ENCODE measurements at places on chromosomes 2 and 18.

GRCh38 chr2:43576981-43577892 lies 18.6 kb downstream of the THADA start:
- DNase-seq: no peak

GRCh38 chr18:11149441-11150270 lies at the start of gene PIEZO2:
Gene PIEZO2, minus strand, starts transcription at chr18:11149569. Its CDS starts 981 bp downstream, at chr18:11148588.
- no peak for DNase-seq

DNA sequence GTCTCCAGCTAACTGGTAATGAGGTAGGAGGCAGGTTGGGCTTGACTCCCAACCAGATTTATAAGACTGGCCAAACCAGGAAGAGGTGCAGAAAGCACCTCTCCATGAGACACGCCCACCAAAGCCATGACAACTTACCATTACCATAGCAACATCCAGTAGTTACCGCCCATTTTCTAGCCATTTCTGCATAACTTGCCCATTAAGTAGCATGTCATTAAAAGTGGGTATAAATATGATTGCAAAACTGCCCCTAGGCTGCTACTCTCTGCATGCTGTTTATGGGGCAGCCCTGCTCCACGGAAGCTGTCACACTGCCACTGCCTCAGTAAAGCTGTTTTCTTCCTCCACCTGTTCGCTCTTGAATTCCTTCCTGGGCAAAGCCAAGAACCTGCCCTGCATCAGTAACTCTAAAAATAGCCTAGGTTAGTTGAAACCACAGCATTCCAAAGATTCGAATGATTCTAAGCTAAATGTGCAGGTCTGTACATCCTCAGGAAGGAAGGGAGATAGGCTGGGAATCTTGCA lies 131.9 kb downstream of the ATL2 start:
- no peak for DNase-seq

DNA sequence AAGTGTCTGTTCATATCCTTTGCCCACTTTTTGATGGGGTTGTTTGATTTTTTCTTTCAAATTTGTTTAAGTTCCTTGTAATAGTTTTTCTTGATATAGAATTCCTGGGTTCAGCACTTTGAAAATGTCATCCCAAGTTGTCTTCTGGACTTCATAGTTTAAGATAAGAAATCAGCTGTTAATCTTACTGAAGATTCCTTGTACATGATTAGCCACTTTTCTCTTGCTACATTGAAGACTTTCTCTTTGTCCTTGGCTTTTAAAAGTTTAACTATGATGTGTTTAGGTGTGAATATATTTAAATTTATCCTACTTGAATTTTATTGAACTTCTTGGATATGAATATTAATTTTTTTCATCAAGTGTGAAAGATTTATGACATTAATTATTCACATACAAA lies 387.2 kb upstream of the CWC22 start:
- no peak for DNase-seq

DNA sequence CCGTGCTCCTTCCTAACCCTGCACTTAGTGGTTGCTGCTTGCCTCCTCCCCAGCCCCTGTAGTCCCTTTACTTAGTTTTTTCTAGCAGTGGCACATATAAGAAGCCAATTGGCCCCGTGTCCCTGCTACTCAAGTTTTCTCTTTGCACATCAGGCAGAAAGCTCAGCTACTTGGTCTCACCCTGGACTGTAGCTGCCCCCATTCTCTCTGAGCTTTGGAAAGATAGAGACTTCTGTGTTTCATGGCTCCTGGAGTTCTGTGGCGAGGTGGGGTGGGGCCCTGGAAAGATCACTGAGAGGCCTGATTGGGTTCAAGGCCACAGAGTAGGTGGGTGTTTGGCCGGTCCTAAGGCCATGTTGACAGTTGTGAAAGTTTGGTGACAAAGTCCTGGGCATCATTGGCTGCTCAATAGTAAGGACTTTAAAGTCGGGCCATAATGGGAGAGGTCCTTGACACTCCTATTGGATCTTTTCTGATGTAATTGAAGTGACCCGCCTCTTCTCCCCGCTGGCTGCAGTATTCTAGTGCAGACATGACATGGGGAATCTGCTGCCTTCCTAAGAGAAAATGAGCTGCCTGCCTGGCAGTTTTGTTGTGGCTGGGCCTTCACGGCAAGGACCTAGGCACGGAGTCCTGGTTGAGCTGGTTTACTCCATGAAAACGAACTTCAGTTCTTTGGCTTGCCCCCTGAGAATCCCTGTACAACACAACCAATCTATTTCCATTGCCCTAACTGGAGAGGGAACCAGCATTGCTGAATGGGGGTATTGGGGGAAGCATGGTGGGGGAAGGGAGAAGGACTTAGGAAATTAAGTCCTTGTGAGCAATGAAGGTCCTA lies 26.2 kb upstream of the CYP27A1 start:
- no peak for DNase-seq

DNA sequence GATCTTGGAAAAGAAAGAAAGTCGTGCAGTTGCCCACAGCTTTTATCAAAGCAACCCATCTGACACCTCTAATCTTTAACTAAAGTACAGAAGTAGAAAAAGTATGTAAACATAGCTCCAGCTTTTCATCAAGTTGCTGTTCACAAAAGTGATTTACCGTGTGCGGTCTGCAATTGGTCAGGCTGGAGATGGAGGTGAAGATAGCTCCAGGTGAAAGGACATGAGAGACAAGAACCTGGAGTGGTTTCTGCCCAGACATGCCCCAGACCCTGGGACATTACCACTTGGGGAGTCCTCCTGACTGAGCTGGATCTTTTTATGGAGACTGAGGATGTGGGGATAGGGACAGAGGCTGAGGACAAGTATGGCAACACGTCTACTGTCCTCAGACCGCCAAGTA lies 82.7 kb downstream of the LAMA1 start:
- DNase-seq: no peak

GRCh38 chr2:9001229-9001628 lies 2.3 kb downstream of the MBOAT2 start:
- no peak for DNase-seq

Data from activated T-helper 9 cell treated with anti-CD3 and anti-CD28 coated beads, Interleukin-2, amount 50 U/mL, for 16 hours (primary cell).